ENCODE measurements at places on chromosomes 4 and X.

DNA sequence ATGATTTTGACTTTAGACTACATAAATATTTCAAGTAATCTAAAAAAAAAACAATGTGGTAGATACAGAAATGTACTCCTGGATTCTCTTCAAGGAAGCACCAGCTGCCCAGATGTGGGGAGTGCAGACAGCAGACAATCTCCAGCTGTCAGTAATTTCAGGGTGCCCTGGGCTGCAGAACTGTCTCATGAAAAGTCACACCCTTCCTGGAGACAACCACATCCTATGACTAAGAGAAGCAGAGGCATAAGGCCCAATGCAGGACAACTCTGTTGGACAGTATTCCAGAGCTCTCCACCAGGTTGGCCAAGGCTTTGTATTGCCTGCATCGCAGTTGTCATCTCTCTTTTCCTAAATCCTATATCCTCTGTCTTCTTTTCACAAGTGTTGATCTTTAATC is 34.4 kb upstream of the BLTP1 start:
- DNase-seq: no peak

- no peak for DNase-seq
Measured at GRCh38 chrX:152632445-152633097, 5.1 kb upstream of the GABRQ start.

- DNase-seq: no peak
Measured at GRCh38 chr4:109160494-109160893, 142.0 kb downstream of the COL25A1 start.

- DNase-seq: no peak
Measured at GRCh38 chr4:176432811-176433540, 113.2 kb downstream of the SPCS3 start.

DNA sequence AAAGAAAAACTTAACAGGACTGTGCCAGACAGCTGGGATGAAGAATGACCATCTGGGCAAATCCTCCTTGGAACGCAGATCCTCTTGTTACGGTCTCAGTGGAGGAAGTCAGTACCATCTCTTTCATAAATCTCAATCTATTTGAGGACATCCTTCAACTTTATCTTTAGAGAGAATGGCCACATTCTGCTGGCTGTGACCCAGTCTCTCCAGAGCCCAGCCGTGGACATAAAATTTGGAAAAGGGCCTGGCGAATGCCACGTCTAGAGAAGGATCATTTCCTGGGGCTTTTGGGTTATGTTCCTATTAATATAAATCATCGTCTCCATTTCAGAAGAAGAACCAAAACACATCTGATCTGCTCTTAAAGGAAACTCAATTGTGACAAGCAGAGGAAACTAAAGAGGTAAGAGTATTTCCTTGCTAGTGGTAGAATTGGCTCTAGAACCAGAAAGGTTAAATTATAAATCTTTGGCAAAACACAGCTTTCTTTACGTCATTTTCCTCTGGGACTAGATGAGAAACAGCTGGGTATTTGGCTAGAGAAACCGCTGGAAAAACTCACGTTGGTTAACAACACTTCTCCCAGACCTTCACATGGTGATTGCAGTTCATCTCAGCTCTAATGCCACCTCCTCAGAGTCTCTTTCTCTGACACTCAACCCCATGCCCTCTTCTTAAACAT is 164.7 kb downstream of the CHIC2 start:
- DNase-seq: no peak

DNA sequence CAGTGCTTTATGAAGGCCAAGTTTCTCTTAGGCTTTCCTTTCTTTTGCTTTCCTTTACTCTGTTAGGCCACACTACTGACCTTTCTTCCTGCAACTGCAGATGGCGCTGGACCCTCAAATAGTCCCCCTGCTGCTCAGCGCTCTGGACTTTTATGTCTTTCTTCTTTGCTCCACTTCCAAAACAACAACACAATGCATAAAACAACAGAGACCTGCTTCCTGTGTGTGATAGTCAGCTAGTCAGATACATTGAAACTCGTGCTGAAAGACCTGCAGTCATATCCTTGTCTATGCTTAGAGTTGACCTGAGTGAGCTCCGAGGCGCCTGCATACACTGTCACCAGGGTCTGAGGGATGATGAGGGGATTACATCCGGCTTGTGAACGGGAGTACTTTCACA is 108.9 kb upstream of the TEX13D start:
- no peak for DNase-seq

DNA sequence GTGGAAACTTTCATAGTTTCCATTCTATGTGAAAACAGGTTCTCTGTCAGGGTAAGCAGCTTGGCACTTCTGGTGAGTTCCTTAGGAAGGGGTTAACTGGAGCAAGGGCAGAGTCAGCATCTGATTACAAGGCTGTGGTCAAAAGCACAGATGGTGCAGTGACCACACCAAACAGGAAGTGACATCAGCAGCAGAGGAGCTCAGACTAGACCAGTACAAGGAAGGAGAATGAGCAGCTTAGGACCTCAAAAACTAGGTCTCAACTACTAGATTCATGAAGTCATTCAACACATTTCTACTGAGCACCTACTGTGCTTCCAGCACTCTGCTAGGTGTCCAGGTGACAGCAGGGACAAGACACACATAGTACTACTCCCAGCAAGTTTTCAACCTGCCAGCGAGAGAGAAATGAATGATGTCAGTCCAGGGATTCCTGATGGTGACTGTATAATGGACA is 130.2 kb downstream of the AMELX start:
- no peak for DNase-seq

DNA sequence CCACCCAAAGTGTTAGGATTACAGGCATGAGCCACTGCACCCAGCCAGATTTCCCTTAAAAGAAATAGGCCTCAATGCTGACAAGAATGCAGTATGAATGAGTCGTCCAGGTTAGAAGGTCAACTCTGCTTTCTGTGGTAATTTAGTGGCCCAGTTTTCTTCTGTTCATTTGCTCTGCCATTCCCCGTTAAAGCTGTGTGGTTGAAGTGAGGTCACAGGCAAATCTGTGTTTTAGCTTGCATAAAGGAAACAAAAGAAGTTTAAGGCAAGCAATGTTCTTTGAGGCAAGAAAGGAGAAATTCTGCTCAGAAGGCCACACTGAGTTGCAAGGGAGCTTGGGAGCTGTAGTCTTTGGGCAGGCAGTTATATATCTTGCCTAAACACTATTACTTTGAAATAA is 176.8 kb downstream of the LARP7 start:
- DNase-seq: no peak
